Esophagus muscularis mucosa (tissue), 4 donors: ENCODE measurements at places on chromosomes 1 and 21. TPM values are rescaled to one million over a fixed set of nuclear protein-coding genes. Genes with fewer than 3 reads are reported as not detected.
A peak's percentile ranks its signal among the peaks of the same experiment; 100 is the strongest.

The CYP4A11 gene
- total RNA-seq: not detected

The ZNF672 gene
- 30.3 TPM for total RNA-seq

The CD1C gene
- total RNA-seq: not detected

The DYNLT4 gene
- total RNA-seq: not detected

The PBX1 gene
- total RNA-seq: 138 TPM

The CELA2B gene
- total RNA-seq: not detected

The NBPF12 gene
- total RNA-seq: 11.9 TPM

The KCNJ9 gene
- total RNA-seq: not detected

The NUP133 gene
- total RNA-seq: 24.0 TPM

The LINGO4 gene
- total RNA-seq: not detected

The RNF223 gene
- total RNA-seq: not detected

The OR6K3 gene
- not detected for total RNA-seq

The GPR25 gene
- total RNA-seq: not detected

The GNAT2 gene
- total RNA-seq: 0.33 TPM

The MROH9 gene
- not detected for total RNA-seq

The SPATA21 gene
- total RNA-seq: not detected

The PADI2 gene
- 0.46 TPM for total RNA-seq

The HSD3B2 gene
- not detected for total RNA-seq

DNA sequence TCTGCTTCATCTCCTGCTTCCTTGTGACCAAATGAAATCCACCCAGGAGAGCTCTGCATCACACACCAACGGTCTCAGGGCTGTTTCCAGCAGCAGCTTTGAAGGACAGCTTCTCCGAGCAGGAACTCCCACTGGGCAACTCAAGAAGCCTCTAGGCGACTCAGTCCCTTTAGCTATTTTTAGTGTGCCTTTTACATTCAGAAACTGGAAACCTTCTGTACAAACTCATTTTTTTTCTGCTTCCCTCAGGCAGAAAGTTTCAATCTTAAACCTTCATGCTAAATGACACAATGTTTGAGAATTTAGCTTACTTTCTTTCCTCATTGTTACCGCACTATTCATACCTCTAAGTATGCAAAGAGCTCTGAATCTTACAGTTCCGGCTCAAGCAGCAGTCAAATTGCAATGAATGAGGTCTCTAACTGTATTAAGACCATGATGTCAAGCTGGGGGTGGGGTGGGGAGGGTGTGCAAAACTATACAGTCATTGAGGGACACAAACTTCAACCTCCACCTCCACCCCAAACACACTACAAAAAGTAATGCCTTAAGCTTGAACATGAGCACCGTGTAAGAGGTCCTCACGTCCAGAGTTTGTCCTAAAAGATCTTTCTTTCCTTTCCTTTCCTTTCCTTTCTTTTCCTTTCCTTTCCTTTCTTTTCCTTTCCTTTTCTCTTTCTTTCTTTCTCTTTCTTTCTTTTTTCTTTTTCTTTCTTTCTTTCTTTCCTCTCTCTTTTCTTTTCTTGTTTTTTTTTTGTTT, 16.4 kb upstream of the TARBP1 start:
- DNase-seq: no peak

DNA sequence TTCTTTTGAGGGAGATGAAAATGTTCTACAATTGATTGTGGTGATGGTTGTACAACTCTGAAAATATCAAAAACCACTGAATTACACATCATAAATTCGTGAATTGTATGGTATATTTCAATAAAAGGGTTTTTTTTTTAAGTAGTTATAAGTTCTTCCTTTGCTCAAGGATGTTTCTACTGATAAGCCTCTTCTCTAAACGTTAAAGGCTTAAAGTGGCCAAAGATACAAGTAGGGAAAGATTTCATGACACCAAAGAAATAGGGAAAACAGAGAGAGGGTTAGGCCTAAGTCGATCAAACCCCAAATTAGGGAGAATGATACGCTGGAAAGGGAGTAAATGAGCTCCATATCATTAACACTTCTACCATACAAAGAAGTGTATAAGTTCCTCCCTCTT, 4.1 kb downstream of the KDM5B start:
- DNase-seq: no peak

- no peak for DNase-seq
Observed at GRCh38 chr1:156539818-156540355, 32.5 kb downstream of the IQGAP3 start.

DNA sequence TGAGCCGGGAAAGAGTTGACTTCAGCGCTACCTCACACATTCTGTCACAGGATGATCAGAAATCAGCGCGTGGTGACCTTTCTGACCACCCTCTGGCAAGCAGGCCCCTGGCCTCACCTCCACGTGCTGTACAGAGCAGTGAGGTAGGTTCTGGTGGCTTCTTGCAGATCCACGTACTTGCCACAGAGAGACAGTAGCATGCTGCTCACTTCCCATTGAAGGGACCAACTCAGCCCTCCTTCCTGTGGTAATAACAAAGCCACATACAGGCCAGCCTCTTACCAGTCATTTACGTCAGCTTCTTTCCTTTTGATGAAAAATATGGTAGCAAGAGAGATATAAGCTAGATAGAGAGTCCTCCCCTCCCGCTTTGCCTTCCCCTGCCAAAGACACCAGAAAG, 200.7 kb downstream of the CHRM3 start:
- DNase-seq: no peak

- DNase-seq: no peak
Observed at GRCh38 chr1:12405325-12406210, 175.7 kb downstream of the VPS13D start.

GRCh38 chr1:77680173-77680572, 2.3 kb downstream of the ZZZ3 start:
- no peak for DNase-seq

DNA sequence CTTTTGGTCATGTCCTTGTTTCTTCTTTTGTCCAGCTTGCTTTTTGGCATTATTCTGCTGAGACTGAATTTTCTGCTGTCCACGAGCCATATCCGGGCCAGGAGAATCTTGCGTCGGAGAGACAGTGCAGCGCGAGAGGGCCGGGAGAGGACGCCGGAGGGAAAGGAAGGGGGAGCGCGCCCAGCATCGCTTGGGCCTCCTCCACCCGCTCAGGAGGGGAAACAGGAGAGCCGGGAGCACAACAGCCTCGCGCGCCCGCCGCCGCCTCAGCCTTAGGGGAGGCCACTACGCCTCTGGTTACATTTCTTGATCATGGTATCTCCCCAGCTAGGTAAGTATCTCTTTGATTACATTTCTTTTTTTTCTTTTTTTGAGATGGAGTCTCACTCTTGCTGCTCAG, 7.4 kb upstream of the DEGS1 start:
- DNase-seq: no peak

DNA sequence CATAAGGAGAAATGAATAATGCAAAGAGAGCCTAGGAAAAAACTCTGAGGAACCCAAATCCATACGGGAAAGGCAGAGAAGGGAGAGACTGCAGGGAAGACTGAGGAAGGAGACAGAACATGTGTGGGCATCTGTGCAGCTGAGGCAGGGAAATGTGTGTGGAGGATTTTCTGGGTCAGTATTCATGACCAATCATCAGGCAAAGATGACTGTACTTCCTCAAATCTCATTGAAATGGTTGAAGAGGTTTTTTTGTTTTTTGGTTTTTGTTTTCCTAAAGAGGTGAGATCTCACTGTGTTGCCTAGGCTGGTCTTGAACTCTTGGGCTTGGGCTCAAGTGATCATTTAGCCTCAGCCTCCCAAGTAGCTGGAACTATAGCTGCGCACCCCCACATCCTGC, 15.7 kb downstream of the DIP2A start:
- no peak for DNase-seq

GRCh38 chr1:54968551-54968950, 11.9 kb upstream of the TMEM61 start:
- DNase-seq: no peak

GRCh38 chr1:15246960-15247614, at the start of gene FHAD1:
Gene FHAD1 (plus strand): TSS chr1:15247223. CDS start chr1:15251785, 4,562 bp downstream.
- peak; percentile 55 for DNase-seq

GRCh38 chr1:232629250-232630046, 485 bp downstream of the SIPA1L2 start:
- DNase-seq: no peak

DNA sequence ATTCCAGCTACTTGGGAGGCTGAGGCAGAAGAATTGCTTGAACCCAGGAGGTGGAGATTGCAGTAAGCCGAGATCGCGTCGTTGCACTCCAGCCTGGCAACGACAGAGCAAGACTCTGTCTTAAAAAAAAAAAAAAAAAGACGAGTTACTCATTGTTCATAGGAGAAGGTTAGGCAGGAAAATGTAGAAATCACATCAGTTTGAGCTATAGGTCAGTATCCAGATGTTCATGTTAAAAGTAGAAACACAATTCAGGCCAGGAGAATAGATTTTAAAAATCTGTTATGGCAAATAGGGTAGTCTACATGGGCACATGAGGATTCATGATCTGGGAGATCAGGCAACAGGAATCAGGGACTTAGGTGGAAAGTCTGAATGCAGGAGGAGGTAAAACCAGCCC, 57.7 kb downstream of the SELENOF start:
- DNase-seq: no peak

DNA sequence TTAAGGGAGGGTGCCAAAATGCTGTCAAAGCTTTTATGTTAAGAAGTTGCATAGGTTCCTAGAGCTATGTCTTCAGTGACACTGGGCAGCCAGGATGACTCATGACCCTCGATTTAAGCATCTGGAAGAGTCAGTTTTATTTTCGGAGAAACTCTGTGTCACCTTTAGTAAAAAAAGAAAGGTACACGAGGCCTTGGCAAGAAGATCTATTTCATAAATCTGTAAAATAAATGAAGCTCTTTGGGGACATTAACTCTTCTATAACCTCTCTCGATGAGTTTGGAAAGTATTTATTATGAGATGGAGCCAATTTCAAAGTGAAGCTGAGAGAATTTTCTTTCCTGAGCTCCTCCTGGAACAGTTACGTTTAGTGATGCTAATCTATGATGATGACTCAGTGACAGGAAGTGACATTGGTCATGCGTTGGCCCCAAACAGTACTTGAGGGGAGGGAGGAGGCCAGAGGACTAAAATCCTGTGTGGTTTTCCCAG, 156.5 kb downstream of the HLX start:
- DNase-seq: no peak

DNA sequence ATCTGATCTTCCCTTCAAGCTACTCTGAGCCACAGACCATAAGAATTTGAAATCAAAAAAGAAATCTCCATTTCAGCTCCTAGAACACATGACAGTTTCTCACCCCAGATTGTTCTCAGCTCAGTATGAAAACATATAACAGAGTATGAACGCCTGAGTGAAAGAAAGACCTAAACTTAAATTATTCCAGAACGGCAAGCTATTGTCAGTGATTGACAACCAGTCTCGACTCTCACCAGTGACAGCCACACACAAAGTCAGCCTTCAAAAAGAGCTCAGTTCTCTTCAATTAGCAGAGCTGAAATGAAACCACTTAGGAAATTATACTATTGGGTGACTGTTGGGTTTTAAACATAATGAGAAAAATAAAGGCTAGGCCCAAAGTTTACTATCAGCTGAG, 312.8 kb downstream of the OMA1 start:
- DNase-seq: no peak

- DNase-seq: no peak
Observed at GRCh38 chr1:39393645-39394044, 97.8 kb upstream of the BMP8A start.

- DNase-seq: no peak
Observed at GRCh38 chr1:32798191-32798590, 19.0 kb downstream of the YARS1 start.

DNA sequence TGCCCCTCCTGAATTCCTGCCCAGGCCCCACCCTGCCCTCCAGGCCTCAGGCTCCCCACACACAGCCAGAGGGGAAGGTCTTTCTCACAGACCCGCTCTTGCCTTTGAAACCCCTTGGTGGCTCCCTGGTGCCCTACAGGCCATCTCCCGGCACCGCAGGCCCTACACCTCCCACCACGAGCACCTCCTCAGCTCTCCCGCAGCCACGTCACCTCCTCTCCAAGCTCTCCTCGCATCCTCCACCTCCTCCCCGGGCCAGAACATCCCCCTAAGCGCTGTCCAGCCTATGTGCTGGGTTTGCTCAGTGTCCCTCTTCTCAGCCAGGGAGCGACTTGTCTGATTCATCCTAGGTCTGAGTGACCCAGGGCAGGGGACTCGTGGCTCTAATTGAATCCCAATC, 66.4 kb downstream of the DMRTB1 start:
- DNase-seq: no peak

- no peak for DNase-seq
Observed at GRCh38 chr1:61093525-61094137, 11.3 kb downstream of the NFIA start.

DNA sequence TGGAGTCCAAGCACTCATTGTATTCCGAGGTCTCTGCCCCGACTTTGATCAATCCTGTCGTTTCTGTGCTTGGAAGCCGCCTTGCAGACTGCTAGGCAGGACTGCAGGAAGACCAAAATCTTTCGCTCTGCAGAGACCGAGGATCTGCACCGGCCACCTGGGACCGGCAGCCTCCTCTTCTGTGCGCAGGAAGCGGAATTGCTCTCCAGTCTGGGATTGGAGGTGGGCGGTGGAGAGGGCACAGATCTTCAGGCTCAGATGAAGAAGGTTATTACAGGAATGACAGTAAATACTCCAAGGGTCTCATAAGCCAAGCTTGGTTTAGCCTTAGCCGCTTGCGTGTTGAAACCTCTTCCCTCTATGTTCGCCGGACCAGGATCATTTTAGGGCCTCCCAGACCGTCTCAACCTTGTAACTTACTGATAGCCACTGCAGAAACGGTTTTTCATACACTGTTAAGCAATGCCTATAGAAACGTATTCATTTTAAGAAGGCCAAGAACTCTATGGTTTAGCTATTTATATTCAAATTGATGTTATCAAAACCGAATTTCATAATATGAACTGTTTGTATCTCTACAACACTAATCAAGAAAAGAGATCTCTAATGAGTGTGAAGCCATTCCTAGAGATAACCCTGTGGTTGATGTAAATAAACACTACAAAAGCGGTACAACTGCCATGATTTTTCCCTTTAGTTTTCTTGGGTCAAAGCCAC, 1.1 kb downstream of the MIA3 start:
- no peak for DNase-seq

DNA sequence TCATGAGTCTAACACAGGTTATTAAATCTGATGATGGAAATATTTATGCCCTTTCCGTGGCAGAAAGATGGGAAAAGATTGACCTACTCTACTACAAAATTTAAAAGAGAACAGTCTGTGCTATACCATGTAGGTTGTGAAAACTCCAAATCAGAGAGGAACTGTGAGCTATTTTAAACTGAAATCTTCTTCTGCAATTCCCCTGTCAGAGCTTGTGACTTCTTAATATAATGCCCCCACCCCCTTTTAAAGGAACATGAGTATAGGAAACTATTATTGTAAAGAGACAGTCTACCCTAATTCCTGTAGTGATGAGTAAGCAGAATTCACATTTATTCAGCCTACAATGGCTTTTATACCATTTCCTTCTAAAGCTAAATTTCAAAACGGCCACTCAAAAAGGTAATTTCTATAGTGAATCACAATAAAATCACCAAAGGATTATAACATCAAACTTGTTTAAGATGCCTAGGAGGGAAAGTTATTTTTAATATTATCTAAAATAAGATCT, 11.7 kb downstream of the DSCAM start:
- DNase-seq: no peak

- DNase-seq: no peak
Observed at GRCh38 chr1:93541045-93541444, 93.1 kb downstream of the FNBP1L start.
